ENCODE measurements at places on chromosomes 5 and 9.

DNA sequence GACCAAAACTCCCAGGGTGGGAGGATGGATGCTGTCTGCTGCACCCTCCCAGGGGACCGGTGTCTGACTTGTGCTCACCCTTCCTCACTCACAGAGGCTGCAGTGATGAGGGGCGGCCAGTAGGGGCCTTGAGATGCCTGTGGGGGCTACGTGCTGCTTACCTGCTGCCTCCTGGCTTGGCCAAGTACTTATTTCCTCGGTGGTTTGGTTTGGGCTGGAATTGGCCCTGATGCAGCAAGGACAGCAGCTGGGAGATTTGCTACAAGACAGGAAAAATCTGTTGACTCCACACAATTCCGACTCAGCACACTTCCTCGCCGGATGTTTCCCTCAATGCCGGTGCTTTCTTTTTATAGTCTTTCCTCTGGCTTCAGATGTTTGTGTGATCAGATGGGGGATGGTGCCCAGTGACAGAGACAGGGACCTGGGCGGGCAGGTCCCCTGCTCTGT, 6.6 kb downstream of the PCDH12 start:
- DNase-seq = peak; percentile 34

DNA sequence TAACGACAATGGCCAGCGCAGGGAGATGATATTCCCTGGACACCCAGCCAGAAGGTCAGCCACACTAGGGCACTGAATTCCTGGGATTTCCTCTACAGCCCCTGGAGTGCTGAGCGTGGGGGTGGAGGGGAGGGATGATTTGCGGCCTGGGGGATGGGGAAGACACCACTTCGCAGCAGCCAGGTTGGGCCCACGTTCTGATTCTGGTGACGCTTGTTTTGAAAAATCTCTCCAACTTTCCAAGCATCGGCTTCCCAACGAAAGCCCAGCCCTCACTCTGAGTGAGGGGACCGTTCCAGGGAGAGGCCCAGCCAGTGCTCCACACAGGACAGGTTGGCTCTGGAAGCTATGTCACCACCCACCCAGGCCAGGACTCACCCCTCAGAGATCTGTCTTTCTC, 5.4 kb downstream of the GFPT2 start:
- no peak for DNase-seq

GRCh38 chr5:18393565-18394442, 759.5 kb downstream of the TAF11L14 start:
- peak; percentile 67 for DNase-seq

- peak; percentile 61 for DNase-seq
Observed at GRCh38 chr5:116576053-116576713, 1.6 kb upstream of the SEMA6A start.

DNA sequence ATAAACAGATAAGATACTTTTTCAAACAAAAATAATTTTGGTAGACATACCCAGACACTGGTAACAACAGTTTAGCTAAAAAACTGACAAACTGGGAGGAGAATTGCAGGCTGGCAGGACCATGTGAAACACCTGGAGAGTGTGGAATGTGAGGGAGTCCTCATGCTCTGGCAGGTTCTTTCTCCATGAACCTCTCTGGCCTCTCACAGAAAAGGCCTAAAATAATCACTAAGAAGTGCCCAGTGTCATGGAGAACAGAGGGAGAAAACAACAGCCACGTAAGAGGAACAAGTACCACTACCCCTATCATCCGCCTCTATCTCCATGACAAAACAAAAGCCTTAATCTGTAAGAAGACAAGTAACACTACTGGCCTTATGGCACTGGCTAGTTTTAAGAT, 1227.5 kb upstream of the CDH9 start:
- DNase-seq = no peak

- no peak for DNase-seq
Observed at GRCh38 chr9:20044686-20045085, 255.8 kb upstream of the SLC24A2 start.

- no peak for DNase-seq
Observed at GRCh38 chr5:1659100-1659981, 135.6 kb upstream of the LPCAT1 start.

GRCh38 chr5:82713811-82714210, 363.4 kb downstream of the TMEM167A start:
- no peak for DNase-seq

DNA sequence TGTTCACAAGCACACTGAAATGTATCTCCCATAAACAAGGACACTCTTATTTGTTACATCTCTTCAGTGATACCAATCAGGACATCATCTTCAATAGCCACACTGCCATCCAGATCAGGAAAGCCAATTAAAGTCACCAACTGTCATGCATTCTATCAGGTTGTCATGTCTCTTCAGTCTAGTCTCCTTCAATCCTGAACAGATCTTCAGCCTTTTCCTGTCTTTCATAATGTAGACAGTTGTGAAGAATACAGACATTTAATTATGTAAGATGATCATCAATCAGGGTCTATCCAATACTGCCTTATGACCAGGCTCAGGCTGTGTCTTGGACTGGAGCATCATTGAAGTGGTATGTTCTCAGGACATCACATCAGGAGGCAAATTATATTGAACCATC, 419.8 kb upstream of the SMC2 start:
- DNase-seq = no peak

DNA sequence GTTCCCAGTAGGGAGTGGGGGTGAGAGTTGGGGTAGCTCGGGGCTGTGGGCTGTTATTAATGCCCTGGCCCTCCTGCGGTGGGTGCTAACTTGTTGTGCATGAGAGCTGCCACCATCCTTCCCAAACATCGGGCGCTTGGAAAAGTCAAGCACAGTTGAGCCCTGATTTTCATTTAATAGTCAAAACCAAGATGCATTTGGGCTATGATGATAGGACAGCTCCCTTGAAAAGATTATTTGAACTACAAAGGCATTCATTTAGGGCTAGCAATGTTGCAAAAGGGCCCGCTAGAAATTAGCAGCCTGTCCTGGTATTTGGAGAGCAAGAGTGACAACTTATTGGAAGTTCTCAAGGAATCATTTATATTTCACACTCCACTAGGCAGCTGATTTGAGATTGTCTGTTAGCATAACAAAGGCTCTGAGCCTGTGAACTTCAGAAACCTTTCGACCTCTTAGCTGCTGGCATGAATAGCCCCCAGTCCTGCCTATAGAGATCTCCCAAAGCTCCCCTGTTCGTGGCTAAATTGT, 128.2 kb upstream of the TMEM161B start:
- no peak for DNase-seq

DNA sequence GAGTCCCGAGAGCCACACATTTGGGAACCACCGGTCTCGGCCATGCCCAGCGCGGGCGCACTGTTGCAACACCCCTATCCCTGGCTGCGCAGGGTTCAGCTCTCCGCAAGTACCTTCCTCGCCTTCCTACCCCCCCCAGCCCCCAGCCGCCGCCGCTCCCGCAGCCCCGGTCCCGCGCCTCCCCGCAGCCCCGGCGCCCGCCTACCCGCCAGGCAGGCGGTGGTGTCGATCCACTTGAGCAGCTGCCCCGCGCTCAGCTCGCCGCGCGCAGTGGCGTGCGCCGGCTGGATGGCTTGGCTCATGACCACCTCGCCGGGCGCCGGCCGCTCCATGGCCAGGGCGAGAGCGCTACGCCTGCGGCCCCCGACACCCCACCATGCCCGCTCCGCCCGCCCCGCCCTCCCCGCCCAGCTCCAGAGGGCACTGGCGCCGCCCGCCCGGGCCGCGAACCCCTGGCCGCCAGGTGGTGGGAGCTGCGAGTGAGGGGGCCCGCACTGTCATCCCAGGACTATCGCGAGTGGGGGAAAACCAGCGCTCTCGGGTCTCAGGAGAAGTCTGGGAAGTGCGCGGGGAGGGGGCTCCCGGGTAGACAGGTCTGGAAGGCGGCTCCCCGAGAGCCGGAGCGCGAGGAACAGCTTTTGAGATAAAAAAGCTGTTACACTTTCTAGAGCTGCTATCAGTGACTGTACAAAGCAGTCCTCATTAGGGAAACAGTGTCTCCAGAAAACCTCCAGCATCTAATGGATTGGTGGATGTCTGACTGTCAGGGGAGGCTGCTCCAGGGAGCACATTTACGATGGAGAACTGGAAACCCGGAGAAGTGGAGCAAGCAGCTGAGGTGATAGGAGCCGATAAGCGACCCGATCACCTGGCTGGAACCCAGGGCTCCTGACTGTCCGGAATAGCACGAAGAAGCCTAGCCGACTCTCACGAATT, at the start of gene ACOT12:
Gene ACOT12 (minus strand): TSS at position 352 of the 936 bp plus-strand sequence. CDS start 20 bp downstream, at position 332.
- DNase-seq = no peak

DNA sequence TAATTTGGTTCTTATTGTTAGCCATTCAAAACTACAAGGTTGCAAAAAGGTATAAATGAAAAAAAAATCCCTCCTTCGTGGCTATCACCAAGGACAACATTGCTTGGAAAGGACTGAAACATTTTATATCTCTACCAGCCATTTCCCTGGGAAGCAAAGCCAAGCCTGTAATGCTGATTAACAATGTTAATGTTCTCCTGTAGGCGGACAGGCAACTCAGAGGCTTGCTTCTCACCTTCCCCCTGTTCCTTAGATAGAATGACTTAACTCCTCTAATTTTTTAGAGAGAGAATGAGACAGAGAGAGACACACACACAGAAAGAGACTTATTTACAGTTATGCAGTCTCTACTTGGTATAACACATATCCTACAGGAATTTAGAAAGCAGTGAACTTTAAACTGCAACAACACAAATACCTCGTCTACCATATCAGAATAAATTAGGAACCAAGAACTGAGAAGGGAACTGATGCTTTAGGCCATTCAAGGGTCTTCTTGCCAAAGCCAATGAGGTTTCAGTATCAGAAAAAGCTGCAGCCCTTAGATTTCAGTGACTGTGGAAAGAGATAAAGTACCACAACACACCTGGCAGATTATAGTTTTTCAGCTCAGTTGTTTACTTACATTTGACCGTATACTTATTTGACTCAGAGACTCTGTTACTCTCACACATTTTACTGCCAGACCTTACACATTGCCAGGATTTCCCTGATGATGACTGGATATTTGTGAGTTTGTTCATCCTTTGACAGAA, 20.9 kb upstream of the MAN2A1 start:
- DNase-seq = no peak

DNA sequence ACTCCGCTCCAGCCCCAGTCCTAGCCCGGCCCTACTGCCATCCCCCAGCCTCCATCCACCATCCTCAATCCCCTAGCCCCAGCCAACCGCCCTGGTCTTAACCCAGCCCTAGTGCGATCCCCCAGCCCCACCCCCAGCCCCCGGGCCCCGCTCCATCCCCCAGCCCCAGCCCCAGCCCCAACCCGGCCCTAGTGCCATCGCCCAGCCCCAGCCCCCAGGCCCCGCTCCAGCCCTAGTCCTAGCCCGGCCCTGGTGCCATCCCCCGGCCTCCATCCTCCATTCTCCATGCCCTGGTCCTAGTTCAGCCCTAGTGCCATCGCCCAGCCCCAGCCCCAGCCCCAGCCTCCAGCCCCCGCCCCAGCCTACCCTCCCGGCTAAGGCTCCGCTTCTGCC, 398 bp downstream of the TOR1A start:
- no peak for DNase-seq

- no peak for DNase-seq
Observed at GRCh38 chr9:116365056-116365471, 211.5 kb downstream of the PAPPA start.
